ENCODE measurements at places on chromosomes 2 and 18. TPM values are rescaled to one million over a fixed set of nuclear protein-coding genes. Genes with fewer than 3 reads are reported as not detected.
A peak's percentile ranks its signal among the peaks of the same experiment; 100 is the strongest.

Gene NLRC4
- total RNA-seq: not detected

GRCh38 chr2:98334439-98335078, 11.7 kb upstream of the CNGA3 start:
- DNase-seq: no peak

Gene CHN1
- 2.9 TPM for total RNA-seq

Gene SPATA3
- 0.59 TPM for total RNA-seq

DNA sequence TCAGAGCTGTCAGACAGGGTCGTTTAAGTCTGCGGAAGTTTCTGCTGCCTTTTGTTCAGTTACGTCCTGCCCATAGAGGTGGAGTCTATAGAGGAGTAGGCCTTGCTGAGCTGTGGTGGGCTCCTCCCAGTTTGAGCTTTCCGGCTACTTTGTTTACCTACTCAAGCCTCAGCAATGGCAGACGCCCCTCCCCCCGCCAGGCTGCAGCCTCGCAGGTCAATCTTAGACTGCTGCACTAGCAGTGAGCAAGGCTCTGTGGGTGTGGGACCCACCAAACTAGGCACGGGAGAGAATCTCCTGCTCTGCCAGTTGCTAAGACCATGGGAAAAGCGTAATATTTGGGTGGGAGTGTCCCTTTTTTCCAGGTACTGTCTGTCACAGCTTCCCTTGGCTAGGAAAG, 86.5 kb downstream of the EFEMP1 start:
- DNase-seq: no peak

- no peak for DNase-seq
Measured at GRCh38 chr2:227534714-227535113, 62.8 kb downstream of the AGFG1 start.

DNA sequence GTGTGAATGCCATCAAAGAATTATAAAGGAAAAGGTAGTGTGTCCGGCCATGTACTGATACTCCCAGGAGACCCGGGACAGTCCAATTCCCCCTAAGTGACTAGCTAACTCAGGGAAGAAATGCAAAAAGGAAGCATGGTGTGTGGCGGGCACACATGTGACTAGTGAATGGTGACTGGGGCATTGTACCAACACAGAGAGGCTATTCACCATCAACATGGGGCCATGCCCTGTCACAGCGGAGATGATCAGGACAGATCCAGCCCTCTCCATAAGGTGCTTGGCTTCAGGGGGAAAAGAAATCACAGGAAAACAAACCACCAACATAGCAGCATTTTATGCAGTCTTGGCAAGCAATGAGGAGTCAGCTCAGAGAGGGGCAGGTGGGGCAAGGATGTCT, 34.3 kb downstream of the FAM168B start:
- no peak for DNase-seq

DNA sequence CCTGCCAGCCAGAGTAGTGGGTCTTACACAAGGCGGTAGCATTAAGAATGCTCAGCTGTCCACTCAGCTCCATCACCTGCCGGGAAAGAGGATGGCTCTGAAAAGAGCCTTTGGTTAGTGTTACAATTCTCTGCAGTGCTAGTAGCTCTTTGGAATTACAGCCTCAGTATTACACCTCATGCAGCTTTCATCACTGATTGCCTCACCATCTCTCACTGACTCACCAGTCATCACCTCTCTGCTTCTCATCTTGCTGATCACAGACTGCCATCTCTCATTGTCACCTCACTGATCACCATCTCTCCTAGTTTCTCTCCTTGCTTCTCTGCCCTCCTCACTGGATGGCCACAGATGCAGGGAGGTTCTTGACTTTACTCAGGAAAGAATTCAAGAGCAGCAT, 573.5 kb upstream of the SETBP1 start:
- DNase-seq: no peak

- no peak for DNase-seq
Measured at GRCh38 chr2:94955702-94956101, 69.8 kb upstream of the MAL start.

Gene DPP10
- not detected for total RNA-seq

Gene CD8A
- 432 TPM for total RNA-seq

DNA sequence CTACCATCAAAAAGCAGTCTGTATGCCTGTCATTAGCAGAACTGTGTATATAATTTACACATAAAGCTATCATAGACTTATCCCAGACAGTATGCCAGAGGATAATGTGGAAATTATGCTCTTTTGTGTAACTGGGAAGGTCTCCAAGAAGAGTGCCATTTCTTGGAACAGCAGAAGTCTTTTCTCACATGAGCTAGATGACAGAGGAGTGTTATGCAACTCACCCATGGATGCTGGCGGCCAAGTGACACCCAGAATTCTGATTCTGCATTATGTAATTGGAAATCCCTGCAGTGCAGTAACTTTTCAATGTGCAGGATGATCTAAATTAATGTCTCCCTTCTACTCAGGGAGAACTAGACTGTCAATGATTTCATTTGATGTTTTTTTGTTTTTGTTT, 160.0 kb downstream of the UBE2E3 start:
- DNase-seq: no peak

- peak; percentile 15 for DNase-seq
Measured at GRCh38 chr2:173400760-173401159, 46.1 kb downstream of the CDCA7 start.

- no peak for DNase-seq
Measured at GRCh38 chr2:138782383-138782782, 2.2 kb upstream of the NXPH2 start.

DNA sequence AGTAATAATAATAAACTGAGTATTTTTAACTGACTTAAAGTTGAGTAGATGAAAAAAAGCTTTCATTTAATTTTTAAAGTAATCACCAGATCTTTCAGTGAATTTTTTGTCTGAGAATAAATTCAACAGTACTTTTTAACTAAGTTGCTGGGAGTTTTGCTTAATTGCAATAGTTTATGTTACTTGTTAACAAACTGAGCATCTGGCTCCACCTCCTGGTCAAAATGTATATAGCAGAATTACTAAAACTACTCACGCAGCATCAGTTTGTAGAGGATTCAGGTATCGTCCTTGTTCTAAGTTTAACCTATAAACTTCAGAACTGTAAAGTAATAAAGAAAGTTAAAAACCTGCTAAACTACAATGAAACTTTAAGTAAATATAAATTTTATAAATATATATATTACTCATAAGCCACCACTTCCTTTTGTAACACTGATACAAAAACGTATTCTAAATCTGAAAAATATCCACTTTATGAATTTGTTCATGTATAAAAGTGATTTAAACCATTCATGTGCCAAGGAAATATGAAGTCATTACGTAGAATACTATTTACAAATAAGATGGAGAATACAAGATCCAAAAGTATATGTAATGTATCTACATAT, 21.3 kb downstream of the NOL10 start:
- DNase-seq: peak; percentile 38
